ENCODE measurements at places on chromosomes 7 and 10.

- no peak for DNase-seq
These were observed 186.8 kb upstream of the LRGUK start for GRCh38 chr7:133940368-133940767.

- DNase-seq: no peak
These were observed 125.4 kb downstream of the SEMA3D start for GRCh38 chr7:85061456-85061855.

- peak; percentile 86 for DNase-seq
These were observed 50.9 kb downstream of the AASS start for GRCh38 chr7:122092964-122093797.

DNA sequence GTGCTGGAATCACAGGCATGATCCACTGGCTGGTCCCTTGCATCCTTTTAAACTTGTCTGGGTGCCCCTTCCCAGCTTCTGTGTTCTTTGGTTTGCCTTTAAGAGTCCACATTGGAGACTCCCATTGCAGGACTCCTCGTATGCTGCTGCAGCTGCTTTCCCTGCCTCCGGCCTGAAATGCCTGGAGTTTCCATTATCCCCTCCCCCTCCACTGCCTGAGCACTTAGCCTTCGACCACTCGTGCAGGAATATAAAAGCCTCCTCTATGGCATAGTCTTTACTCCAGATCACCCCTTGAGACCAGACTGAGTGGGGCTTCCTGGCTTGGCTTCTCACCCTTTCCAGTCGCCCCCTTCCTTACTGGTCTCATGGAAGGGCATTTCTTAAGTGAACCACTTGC lies 80.2 kb downstream of the RHOBTB1 start:
- DNase-seq: no peak

GRCh38 chr7:116984917-116985316 lies 31.6 kb downstream of the ST7 start:
- no peak for DNase-seq

- peak; percentile 9 for DNase-seq
These were observed 123.3 kb downstream of the CDH23 start for GRCh38 chr10:71520042-71520441.

- DNase-seq: peak; percentile 49
These were observed 45.1 kb upstream of the SGCE start for GRCh38 chr7:94700926-94701554.

- no peak for DNase-seq
These were observed 82.3 kb upstream of the FAM20C start for GRCh38 chr7:109898-110556.

DNA sequence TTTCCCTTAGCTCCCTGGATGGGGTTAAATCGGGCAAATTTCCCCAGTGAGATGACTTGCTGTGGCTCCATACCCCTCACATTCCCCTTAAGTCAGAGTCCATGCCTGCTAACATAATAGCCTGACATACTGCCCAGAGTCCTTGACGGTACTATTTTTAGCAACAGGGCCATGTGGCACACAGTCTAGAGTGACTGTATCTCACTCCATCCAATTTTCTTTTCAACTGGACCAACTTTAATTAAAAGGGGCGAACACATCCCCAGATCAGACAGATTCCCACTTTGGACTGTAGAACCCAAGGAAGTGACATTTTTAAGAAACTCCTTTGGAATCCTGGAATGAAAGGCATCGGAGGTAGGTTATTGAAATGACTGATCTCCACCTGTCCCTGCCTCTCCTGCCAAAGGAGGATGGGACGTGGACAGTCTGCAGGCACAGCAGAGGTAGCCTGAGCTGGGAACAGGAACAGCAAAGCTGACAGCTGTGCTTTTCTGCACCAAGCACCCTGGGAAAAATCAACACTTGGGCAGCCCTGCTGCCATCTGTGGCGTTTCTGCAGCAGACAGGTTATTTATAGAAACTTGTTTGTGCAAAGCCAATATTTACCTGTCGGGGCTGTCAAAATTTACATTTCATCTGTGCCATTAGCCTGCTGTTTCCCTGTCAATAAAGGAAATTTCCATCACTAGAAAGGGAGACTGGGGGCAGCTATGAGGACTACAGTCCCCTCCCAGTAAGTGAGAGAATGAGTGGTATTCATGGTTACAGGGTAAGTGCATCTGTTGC lies 221.5 kb upstream of the AOAH start:
- no peak for DNase-seq

DNA sequence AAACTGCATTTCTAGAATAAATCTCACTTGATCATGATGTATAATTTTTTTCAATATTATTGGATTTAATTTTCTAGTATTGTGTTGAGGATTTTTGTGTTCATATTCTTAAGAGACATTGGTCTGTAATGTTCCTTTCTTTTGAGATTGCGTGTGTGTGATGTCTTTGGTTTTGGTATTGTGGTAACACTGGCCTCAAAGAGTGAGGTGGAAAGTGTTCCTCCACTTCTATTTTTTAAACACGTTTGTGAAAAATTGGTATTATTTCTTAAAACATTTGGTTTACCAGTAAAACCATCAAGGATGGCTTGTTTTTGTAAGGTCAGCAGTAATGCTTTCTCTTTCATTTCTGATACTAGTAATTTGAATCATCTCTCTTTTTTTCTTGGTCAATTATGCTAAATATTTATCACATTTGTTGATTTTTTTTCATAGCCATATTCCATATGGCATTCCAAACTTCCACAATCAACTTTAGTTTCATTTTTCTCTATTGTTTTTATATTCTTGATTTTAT lies 290.2 kb upstream of the CDC14C start:
- no peak for DNase-seq

All from iris pigment epithelial cell (primary cell).